ENCODE measurements at places on chromosomes 2 and 18.
A peak's percentile ranks its signal among the peaks of the same experiment; 100 is the strongest.

- DNase-seq = no peak
Measured at GRCh38 chr2:205679410-205680009, 2.8 kb upstream of the NRP2 start.

- DNase-seq = no peak
Measured at GRCh38 chr2:151673016-151673415, 61.3 kb downstream of the NEB start.

- no peak for DNase-seq
Measured at GRCh38 chr2:96952976-96953610, 33.3 kb downstream of the FAM178B start.

- no peak for DNase-seq
Measured at GRCh38 chr18:79738581-79739439, 58.9 kb upstream of the KCNG2 start.

DNA sequence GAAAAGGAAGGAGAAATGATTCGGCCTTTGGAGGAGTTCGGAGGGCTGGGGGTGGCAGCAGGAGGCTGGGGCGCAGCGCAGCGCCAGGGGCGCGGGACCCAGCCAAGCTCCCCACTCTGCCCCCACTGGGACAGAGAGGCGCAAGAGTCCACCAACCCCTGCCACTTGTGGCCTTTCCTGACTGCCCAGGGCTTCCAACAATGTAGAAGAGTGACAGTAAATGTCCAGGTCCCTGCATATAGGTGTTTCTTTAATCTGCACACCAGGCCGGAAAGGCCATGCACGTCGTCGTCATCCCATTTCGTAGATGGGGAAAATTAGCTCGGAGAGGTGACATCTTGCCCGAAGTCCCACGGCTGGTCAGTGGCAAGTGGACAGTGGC is 96.6 kb downstream of the INHBB start:
- no peak for DNase-seq

GRCh38 chr2:48901416-48901815 is 145.9 kb upstream of the LHCGR start:
- DNase-seq = no peak

DNA sequence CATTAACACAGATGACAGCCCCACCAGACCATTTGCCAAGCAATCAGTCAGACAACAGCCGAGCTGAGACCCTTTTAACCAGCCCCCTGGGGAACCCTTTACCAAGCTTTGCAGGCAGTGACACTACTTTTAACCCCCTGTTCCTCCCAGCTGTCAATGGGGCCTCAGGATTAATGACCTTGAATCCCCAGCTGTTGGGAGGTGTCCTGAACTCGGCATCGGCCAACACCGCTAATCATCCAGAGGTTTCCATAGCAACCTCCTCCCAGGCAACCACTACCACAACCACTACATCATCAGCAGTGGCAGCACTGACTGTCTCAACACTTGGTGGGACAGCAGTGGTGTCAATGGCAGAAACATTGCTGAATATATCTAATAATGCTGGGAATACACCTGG is 160.9 kb upstream of the EPC2 start:
- no peak for DNase-seq

GRCh38 chr2:123953846-123954245 is 71.2 kb upstream of the CNTNAP5 start:
- no peak for DNase-seq

DNA sequence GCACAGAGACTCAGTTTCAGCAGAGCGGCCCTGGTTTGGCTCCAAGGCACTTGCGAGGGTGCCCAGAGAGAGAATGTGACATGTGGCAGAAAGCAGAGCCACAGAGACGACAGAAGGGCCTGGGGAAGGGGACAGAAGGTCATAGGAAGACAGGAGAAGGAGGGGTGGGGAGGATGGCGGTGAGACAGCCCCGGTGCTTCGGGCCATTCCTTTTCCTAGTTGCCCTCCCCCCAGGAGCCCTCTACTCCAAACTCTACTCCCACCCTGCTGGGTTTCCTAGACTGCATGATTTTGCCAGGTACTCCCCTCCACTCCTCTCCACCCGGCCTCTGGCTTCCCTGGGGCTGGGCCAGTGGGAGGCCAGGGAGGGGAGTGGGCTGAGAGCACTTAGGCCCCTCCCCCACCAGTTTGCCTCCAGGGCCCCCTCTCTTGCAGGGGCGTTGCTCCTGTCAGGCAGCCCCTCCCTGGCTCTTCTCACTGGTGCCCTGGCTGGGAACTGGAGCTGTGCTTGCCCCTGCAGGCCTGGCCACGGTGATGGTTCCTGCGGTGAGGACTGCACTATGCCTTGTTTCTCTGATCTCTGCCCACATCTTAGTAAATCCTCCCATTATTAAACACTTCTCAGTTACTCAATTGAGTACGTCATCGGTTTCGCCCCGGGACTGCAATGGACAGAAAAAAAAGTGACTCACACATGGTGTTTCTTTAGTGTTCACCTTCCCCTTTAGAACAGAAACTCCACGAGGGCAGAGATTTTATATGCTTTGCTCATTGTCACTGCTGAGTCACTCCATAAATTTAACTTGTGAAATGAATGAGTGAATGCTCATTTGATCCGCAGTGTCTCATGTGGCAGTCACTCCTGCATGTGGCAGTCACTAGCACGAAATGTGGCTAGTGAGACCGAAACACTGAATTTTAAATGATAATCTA is 58.7 kb upstream of the SP3 start:
- peak; percentile 58 for DNase-seq

DNA sequence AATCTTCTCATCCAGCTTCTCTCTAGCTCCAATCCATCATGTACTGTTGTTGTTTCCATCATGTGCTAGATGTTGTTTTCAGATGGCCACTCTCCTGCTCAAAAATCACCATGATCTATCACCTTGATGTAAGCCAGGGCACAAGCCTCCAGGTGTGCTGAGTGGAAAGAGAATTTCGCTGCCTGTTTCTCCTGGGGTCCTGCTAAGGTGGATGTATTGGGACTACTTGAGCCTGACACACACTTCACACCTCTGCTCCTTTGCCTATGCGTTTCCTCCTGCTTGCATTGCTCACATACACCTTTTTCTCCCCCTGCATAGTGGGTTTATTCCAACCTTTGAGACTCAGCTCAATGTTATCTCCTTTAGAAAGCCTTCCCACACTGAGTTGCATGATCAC is 287.6 kb downstream of the CYRIA start:
- no peak for DNase-seq

DNA sequence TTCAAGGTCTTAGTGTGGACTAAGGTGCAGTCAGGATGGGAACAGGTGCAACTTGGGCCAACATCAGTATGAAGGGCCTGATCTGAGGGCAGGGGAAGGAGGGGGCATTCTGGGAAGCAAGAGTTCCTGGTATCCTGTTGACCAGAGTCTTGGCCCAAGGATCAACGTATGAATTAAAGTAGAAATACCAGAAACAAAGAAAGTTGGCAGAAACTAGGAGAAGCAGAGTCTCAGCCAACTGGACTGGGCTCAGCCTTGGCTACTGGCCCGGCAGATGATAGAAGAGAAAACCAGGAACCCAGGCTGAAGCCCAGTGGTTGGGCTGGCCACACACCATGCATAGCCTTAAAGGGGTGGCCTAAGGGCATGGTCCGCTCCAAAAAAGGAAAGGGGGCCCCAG is 2.3 kb downstream of the CETN1 start:
- no peak for DNase-seq

DNA sequence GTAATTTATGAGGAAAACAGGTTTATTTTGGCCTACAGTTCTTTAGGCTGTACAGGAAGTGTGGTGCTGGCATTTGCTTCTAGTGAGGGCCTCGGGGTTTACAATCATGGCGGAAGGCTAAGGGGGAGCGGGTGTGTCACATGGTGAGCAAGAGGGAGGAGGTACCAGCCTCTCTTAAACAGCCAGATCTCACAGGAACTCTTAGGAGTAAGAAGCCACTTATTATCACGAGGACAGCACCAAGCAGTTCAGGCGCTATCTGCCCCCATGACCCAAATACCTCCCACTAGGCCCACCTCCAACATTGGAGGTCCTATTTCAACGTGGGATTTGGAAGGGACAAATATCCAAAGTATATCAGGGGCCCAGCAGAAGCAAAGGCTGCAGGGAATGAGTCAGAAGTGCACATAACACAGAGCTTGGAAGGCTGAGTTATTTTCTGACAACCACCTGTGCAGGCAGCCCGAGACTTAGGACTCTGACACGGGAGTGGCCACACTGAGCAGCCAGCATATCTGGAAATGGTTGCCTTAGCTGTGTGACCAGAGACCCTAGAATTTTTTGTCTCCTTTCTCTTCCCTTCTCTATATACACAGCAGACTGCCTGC is 170.9 kb downstream of the PRPF40A start:
- no peak for DNase-seq

DNA sequence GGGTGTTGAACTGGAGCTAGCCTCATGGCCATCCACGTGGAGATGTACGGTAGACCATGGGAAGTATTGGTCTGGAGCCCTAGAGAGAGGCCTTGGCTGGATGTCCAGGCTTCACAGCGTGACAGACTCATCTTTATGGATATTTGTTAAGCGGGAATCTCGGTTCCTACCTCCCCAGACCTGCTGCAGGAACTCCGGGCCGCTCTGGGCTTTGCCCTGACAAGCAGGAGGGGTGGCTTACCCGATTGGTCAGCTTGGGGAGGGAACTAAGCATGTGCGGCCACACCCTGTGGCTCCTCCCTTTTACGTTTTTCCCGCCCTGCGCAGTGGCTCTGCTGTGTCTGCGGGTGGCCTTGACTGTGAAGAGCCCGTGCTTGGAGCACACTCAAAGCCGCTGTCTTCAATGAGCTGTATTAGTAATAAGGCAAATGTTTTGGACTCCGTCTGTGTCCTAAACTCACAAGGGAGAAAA is 52.3 kb downstream of the PAPOLG start:
- no peak for DNase-seq

GRCh38 chr2:168584911-168585310 is 128.8 kb downstream of the CERS6 start:
- no peak for DNase-seq
